ENCODE measurements at places on chromosomes 3 and 15.

DNA sequence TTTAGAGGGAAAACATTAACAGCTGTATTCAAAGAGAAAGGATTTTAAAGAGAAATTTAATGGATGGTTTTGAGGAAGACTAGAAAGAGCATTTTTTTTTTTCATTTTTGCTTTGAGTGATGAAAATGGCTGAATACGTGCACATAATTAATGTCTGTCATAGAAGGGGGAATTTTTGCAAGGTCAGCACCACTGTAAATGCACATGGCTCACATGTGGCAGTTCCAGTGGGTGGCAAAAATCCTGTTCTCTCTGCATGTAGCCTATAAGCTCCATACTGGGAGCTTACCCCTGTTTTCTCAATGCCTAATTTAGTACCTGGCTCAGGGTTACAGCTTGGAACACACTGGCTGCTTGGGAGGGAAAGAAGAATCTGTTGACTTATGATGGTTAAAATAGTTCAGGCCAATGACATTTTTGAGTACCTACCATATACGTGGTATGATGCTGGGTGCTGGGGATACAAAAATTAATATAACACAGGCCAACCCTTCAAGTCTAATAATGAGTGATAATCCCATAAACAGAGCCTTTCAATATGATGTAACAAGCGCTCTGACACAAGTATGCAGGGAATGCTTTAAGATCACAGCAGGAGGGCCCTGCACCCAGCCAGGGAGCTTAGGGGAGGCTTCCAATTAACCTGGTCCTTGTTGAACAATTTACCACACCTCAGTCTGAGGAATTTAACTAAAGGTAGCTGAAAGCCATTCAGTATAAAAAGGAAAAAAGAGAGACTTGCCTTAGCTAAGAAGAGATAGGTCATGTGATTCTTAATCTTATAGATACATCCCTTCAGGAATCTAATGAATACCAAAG lies 33.0 kb downstream of the HSPBAP1 start:
- DNase-seq = no peak

DNA sequence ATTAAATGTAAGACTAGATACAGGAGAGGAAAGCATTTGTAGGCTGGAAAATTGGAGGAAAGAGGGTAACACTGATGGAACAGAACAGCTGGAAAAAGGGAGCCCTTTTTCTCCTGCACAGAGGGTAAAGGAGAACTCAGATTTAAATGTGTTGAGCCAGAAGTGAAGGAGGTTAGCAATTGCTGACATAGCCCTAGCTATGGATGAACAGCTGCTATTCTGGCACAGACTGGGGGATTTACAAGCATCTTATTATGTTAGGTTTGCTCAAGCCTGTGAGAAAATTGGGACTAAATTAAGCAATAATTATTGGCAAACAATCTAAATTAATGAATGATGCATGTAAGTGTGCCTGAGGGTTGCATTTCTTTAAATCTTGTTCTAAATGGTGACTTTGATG lies 40.6 kb upstream of the PRR20G start:
- no peak for DNase-seq

DNA sequence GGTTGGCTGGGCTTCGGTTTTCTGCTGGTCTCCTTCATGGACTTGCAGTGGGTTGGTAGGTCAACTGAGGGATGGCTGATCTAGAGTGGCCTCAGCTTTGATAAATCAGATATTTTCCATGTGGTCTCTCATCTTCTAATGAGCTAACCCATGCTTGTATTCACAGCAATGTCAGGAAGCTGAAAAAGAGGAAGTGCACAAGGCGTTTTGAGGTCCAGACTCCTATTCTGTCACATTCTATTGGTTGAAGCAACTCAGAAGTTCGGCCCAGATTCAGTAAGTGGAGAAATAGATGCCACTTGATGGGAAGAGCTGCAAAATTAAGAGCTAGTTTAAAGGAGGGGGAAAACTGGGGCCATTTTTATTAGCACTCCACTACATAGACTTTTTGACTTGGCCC lies 361.2 kb downstream of the DIPK2A start:
- no peak for DNase-seq

DNA sequence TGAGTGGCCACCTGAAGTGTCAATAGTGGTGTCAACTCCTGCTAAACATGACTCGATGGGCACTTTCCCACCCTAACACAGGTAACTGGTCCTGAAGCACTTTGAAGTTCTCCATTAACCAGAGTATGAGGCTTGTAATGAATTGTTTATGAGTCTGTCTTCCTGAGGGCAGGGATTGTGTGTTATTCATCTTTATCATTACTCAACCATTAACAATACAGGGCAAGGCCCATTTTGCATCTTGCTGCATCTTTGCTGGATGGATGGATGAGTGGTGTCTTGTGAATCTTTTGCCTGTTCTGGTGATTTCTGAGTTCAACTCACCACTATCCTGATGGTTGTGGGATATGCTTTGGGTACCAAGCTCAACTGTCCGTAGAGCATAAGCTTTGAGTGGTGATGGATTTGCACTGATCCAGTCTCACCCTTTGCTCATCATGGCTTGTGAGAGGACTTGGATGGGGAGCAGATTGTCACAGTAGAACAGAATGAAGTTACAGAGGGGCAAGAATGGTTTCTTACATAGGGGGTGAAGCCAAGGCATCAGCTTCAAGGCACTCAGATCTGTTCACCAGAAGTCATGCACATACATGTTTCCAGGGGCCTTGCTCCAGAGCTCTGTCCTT lies 22.3 kb upstream of the EPB42 start:
- no peak for DNase-seq

DNA sequence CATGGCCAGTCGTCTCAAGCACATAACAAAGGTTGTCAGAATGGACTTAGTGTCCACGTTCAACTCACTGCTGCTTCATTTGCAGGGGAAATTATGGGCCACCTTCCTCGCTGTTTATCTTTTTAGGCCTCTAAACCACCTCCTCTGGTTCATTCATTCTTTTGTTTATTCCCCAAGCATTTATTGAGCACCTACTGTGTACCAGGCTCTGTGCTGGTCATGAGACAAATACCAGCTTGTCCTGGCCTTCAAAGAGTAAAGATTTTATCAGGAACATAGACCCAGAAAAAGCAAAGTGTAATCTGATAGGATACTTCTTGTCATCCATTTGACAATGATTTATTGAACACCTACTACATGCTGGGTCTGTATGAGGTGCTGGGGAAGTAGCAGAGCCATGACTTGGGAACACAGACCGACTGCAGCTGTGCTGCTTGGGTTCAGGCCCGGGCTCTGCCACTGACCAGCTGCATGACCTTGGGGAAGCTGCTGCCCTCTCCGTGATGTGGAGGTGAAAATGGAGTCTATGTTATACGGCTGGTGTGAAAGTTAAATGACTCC lies 63.4 kb upstream of the SLC6A6 start:
- no peak for DNase-seq

DNA sequence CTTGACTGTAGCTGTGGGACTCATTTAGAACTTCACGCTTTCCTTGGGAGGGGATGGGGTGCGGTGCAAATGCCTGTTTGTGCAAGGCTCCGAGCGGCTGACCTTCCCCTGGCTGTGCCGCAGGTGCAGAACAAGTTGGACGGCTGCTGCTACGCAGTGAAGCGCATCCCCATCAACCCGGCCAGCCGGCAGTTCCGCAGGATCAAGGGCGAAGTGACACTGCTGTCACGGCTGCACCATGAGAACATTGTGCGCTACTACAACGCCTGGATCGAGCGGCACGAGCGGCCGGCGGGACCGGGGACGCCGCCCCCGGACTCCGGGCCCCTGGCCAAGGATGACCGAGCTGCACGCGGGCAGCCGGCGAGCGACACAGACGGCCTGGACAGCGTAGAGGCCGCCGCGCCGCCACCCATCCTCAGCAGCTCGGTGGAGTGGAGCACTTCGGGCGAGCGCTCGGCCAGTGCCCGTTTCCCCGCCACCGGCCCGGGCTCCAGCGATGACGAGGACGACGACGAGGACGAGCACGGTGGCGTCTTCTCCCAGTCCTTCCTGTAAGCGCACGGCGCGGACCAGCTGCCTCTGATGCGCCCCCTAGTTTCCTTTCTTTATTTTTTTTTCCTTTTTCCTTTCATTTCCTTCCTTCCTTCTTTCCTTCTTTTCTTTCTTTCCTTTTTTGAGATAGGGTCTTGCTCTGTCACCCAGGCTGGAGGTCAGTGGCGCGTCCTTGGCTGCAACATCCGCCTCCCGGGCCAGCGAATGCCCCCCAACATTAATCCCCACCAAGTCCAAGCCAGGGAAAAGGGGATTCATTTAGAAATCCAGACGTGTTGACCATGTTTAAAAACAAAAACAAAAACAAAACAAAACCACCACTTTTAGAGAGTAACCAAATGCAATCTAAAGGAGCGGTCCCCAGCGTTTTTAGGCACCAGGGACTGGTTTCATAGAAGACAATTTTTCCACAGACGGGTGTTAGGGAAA lies 42.7 kb downstream of the EIF2AK4 start:
- no peak for DNase-seq

- no peak for DNase-seq
Measured at GRCh38 chr3:158532099-158532734, 38.8 kb upstream of the MLF1 start.

- DNase-seq = no peak
Measured at GRCh38 chr3:127689266-127689860, 16.6 kb downstream of the ABTB1 start.
